Panc1 (cell line): ENCODE measurements at places on chromosomes 3 and 15. TPM values are rescaled to one million over a fixed set of nuclear protein-coding genes. Genes with fewer than 3 reads are reported as not detected.

The ATP6V1A gene
- 89.6 TPM for total RNA-seq

GRCh38 chr15:67927501-67928168, 87.8 kb upstream of the RNU6-1 start:
- DNase-seq, result no peak
- no peaks in the 10 kb centered on the region for H3K27me3 ChIP-seq
- H3K27ac ChIP-seq, result peak overlapping the region; percentile 75
- no peak overlapping the region for H3K4me3 ChIP-seq

The TMEM45A gene
- 8.6 TPM for total RNA-seq

GRCh38 chr3:188448813-188449212, 294.9 kb downstream of the LPP start:
- no peak overlapping the region for H3K27ac ChIP-seq
- no peak for DNase-seq
- no peaks in the 10 kb centered on the region for H3K4me1 ChIP-seq

- H3K27ac ChIP-seq, result no peak overlapping the region
- no peaks in the 10 kb centered on the region for H3K4me1 ChIP-seq
- DNase-seq, result no peak
- no peaks in the 10 kb centered on the region for H3K36me3 ChIP-seq
- H3K4me3 ChIP-seq, result no peak overlapping the region
- no peaks in the 10 kb centered on the region for H3K27me3 ChIP-seq
Observed at GRCh38 chr3:73614419-73614818, 10.3 kb downstream of the PDZRN3 start.

GRCh38 chr3:177015881-177016280, 181.4 kb downstream of the TBL1XR1 start:
- DNase-seq, result no peak
- no peak overlapping the region for H3K27ac ChIP-seq
- H3K4me1 ChIP-seq, result no peaks in the 10 kb centered on the region

DNA sequence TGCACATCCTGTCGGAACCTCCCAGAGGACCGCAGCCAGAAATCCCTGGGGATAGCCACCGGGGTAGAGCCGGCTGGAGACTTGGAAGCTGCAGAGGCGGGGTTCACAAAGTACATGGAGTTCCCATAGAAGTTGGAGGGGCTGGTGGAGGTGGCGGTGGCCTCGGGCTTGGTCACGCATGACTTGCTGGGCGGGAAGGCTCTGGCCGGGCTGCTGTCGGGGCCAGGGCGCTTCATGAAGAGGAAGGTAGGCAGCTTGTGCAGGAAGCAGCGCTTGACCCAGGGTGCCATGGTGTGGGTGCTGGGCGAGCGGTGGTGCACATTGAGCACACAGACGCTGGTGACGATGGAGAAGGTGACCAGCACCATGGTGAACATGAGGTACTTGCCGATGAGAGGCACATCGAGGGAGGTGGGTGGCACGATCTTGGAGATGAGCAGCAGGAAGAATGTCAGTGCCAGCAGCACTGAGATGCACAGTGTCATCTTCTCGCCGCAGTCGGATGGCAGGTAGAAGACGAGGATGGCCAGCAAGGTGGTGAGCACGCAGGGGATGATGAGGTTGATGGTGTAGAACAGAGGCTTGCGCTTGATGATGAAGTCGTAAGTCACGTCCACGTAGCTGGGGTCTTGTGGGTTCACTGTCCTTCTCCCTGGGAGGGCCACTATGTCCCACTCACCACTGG, 8.4 kb upstream of the CHRNA3 start:
- no peak overlapping the region for H3K4me3 ChIP-seq
- no peak for DNase-seq
- H3K36me3 ChIP-seq, result no peaks in the 10 kb centered on the region
- no peak overlapping the region for H3K27ac ChIP-seq
- H3K4me1 ChIP-seq, result no peaks in the 10 kb centered on the region

- DNase-seq, result no peak
- no peak overlapping the region for H3K27ac ChIP-seq
- H3K27me3 ChIP-seq, result no peaks in the 10 kb centered on the region
- no peaks in the 10 kb centered on the region for H3K4me1 ChIP-seq
- H3K36me3 ChIP-seq, result no peaks in the 10 kb centered on the region
Observed at GRCh38 chr3:188712248-188712924, 459.4 kb upstream of the TPRG1 start.

DNA sequence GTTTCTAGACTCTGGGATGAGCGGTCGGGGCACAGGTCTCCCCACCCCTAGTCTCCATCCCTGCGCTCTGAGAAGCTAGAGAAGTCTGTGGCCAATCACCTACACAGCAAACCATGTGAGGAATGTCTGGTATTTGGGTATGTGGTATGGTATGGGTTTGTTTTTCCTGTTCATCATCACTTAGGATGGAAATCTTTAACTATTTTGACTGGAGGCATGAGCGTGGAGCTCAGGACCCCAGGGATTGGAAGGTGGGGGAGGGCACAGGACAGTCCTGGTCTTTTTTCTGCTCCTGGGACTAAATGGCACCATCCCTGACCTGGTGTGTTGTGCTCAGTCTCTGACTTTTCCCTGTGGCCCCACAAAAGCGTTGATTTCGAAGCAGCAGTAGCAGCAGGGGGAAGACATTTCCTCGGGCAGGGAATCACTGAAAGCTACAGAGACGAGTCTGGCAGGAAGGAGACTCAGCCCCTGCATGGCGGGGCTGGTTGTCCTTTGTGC, 191.7 kb upstream of the TPM1 start:
- no peaks in the 10 kb centered on the region for H3K27me3 ChIP-seq
- H3K36me3 ChIP-seq, result no peaks in the 10 kb centered on the region
- DNase-seq, result no peak
- H3K4me1 ChIP-seq, result peaks cover 26% of the 10 kb centered on the region

GRCh38 chr3:135136361-135137100, 341.5 kb downstream of the EPHB1 start:
- no peaks in the 10 kb centered on the region for H3K36me3 ChIP-seq
- no peaks in the 10 kb centered on the region for H3K4me1 ChIP-seq
- no peak for DNase-seq

GRCh38 chr3:118943597-118943996, 91.0 kb downstream of the IGSF11 start:
- H3K27me3 ChIP-seq, result no peaks in the 10 kb centered on the region
- no peak for DNase-seq
- no peak overlapping the region for H3K4me3 ChIP-seq
- H3K27ac ChIP-seq, result no peak overlapping the region
